ENCODE measurements at places on chromosomes 7 and 10. TPM values are rescaled to one million over a fixed set of nuclear protein-coding genes. Genes with fewer than 3 reads are reported as not detected.
A peak's percentile ranks its signal among the peaks of the same experiment; 100 is the strongest.

Gene CCDC3
- 23.9 TPM for total RNA-seq

GRCh38 chr7:1979591-1980560, 252.9 kb downstream of the MAD1L1 start:
- H3K4me1 ChIP-seq = no peaks in the 10 kb centered on the region
- no peaks in the 10 kb centered on the region for H3K36me3 ChIP-seq
- no peak overlapping the region for H3K27ac ChIP-seq
- H3K27me3 ChIP-seq = no peaks in the 10 kb centered on the region

DNA sequence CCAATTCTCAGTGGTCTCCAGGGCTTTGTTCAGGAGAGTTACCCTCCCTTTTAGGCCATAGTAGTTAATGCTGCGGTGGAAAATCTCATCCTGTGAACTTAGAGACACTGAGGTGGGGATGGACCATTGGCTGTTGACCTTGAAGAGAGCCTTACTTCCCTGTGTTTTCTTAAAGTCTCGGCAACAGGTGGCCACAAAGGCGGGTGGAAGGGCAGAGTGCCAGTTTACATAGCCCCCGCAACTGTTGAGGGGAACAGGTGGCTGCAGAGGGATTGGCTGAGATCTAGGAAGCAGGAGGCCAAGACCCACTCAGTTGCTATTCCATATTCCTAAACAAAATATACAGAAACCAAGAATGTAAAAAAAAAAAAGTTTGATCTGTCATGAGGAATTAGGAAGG, 160.6 kb downstream of the ST7 start:
- no peak overlapping the region for H3K27ac ChIP-seq
- H3K27me3 ChIP-seq = no peaks in the 10 kb centered on the region
- no peak overlapping the region for H3K4me3 ChIP-seq
- no peaks in the 10 kb centered on the region for H3K36me3 ChIP-seq

DNA sequence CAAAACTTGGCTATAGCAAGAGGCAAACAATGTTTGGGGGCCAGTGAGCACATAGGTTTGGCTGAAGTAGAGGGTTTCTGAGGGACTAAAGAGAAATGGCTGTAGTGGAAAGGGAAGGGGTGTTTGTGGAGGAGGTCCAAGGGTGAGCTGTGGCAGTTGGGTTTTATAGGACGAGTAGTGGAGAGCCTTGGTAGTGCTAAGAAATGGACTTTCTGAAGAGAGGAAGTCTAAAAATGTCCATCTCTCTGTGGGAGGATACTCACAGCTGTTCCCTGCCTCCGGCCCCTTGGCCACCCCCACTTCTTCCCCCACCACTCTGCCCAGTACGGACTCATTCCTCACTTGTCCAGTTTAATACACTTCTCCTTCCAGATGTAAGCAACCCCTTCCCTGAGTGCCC, 64.3 kb downstream of the ZNF22 start:
- H3K36me3 ChIP-seq = no peaks in the 10 kb centered on the region
- H3K4me3 ChIP-seq = no peak overlapping the region
- H3K27me3 ChIP-seq = no peaks in the 10 kb centered on the region
- H3K4me1 ChIP-seq = no peaks in the 10 kb centered on the region

GRCh38 chr10:27104919-27105318, 4.6 kb upstream of the ANKRD26 start:
- H3K27ac ChIP-seq = no peak overlapping the region
- DNase-seq = no peak
- no peaks in the 10 kb centered on the region for H3K36me3 ChIP-seq
- no peak overlapping the region for H3K4me3 ChIP-seq
- no peaks in the 10 kb centered on the region for H3K27me3 ChIP-seq
- no peaks in the 10 kb centered on the region for H3K4me1 ChIP-seq

DNA sequence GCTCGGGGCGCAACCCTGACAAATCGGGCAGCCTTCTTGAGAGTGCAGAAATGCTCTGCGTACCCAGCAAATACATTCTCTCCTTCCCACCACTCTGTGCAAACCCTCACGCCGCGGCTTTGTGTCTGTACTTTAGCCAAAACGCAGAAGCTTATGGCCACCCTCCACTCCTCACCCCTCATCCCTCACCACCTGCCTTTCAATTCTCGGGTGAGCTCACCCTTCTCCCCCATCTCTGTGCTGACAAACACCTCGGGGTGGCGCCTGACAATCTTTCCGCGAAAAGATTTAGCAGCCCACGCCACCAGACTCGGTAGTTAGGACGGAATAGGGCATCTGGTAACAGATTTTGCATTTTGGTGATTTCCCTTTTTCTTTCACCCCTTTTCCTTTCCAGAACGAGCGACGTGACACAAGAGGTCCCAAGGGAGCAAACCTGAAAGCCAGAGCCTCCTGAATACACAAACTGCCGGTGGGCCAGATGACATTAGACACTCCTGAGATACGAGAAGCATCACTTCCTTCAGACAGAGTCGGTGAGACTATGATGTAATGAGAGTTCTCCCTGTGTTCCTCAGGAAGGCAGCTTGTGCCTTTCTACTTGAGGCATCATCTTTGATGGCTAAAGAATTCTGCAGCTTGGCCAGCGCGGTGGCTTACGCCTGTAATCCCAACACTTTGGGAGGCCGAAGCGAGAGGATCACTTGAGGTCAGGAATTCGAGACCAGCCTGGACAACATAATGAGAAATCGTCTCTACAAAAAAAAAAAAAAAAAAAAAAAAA, 671 bp upstream of the ATAD1 start:
- peak overlapping the region; percentile 73 for H3K4me3 ChIP-seq
- peak overlapping the region; percentile 43 for H3K27ac ChIP-seq
- H3K4me1 ChIP-seq = no peaks in the 10 kb centered on the region
- no peaks in the 10 kb centered on the region for H3K27me3 ChIP-seq

Gene GATA3
- total RNA-seq = not detected

Gene ECD
- total RNA-seq = 22.8 TPM

- H3K27me3 ChIP-seq = no peaks in the 10 kb centered on the region
- H3K4me3 ChIP-seq = no peak overlapping the region
- no peaks in the 10 kb centered on the region for H3K36me3 ChIP-seq
Measured at GRCh38 chr7:96629884-96630283, 79.8 kb downstream of the SEM1 start.
